ENCODE measurements at places on chromosomes 1 and 21.
A peak's percentile ranks its signal among the peaks of the same experiment; 100 is the strongest.

DNA sequence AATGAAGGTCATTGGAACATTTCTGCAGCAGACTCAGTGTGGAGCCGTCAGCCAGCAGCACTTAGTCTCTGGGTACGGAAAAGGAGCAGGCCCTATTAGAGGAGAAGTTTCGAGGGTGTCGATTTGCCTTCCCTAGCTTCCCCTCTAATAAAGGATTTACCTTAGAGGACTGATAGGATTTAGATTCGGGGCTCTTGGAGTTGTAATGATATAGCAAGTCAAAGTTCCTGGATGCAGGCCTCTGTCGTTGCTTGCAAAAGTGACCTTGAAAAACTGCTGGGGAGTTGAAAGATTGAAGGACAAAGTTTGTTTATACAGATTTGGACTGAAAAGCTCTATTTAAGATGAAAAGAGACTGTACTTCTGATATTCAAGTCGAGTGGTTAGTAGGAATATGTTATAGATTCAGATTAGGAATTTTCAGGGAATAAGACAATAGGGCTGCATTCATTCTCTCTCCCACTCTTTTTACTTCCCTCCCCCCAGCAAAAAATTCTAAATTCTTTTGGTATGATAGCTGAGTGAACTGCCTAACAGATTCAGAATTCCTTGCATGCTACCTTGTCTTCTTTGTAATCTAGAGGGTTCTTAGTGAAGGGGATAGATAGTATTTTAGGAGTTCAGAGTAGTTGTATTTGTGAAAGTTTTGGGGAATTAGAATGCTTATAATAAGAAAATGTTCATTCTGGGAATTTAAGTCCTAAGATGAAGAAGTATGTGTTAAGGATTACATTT lies 19.2 kb downstream of the NFYC start:
- DNase-seq, result peak; percentile 53

DNA sequence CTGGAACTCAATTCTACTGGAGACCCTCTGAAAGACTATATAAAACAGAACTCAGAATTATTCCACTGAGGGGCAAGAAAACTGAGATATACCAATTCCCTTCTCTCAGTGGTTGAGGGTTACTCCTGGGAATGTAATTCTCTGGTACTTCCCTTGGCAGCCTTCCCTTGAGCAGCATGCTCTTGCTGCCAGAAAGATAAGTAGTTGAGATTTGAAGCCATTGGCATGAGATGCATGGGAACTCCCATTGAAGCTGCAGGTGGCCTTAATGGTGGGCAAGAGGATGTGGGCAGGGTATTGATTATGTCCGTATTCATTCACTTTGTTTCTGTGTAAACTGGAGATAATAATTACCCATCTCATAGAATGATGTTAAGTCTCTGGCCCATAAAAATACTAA lies 28.6 kb upstream of the C1orf185 start:
- no peak for DNase-seq

GRCh38 chr1:161311595-161312181 lies 1.9 kb upstream of the MPZ start:
- DNase-seq, result no peak

DNA sequence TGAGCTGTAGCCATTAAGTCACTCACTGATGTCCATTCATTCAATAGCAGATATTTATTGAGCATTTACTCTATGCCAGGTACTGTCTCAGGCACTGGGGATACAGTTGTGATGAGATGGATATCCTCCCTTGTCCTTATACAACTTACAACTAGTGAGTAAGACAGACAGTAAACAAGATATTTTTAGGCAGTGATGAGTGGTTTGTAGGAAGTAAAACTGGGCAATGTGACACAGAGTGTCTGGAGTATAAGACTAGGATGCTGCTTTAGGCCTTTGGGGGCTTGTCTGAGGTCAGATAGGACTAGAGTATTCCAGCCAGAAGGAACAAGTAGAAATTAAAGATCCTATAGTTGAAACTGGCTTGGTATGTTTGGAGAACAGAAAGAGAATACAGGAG lies 41.4 kb downstream of the NOS1AP start:
- DNase-seq, result no peak

GRCh38 chr1:65772607-65773006 lies 20.1 kb upstream of the PDE4B start:
- no peak for DNase-seq

DNA sequence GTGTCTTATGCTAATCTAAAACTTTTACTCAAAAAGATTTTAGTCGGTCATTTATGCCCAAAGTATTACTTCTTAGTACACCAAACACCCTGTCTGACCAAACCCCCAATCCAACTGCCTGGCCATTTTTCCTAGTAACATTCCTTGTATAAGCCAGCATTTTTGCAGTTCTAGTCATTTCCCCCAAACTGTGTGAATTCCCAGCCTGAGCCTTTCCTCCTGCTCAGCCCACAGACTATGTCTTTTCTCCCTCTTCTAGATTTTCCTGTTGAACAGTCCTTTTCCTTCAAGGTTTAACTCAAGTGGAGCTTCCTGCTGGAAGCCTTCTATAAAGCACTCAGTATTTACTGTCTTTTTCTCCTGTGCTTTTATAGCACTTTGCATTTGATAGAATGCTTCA lies 843.8 kb downstream of the USP25 start:
- DNase-seq, result peak; percentile 34

- DNase-seq, result no peak
Measured at GRCh38 chr1:154745750-154746425, 124.2 kb downstream of the KCNN3 start.

DNA sequence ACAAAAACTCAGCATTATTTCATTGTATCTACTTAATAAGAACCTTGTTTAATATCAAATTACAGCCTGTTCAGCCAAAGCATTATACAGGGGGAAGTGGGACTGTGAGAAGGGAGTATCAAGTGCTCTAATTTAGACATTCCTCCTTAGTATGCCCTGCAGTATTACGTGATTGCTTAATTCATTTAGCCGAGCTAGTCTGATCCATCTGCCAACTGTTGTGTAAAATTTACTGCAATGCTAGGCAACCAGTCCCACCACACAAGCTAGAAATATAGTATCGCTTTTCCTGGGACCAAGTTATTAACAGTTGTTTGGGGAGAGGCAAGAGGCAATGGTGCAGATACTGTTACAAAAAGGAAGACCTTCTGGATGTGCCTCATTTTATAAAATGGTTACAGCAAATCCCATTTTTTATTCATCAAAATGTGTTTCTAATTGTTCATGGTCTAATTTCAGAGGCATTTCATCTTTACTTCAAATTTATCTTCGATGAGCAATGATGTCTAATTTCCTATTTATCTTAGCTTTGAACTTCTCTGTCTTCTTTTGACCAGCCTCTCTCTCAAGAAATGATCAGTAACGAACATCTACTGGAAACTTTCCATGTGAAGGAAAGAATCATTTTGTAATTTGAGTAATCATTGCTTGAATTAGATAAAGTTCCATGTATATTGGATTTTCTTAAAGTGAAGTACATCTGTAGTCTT lies 283.3 kb downstream of the DUSP10 start:
- no peak for DNase-seq

DNA sequence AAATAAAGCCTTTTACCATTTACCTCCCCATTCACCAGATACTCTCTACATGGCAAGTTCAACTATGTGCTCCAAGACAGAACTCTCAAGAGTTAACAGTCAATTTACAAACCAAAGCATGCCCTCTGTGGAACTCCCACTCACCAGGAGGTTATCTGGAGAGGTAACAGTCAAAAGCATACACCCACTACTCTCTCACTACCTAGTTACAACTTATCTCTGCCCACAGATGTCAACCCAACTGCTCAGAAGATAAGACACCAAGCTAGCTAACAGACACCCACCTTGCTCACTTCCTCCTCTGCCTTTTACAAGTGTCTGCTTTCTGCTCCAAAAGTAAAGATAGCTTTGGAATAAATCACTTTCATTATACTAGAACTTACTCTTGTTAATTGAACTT lies 131.0 kb downstream of the TRIM33 start:
- DNase-seq, result no peak

DNA sequence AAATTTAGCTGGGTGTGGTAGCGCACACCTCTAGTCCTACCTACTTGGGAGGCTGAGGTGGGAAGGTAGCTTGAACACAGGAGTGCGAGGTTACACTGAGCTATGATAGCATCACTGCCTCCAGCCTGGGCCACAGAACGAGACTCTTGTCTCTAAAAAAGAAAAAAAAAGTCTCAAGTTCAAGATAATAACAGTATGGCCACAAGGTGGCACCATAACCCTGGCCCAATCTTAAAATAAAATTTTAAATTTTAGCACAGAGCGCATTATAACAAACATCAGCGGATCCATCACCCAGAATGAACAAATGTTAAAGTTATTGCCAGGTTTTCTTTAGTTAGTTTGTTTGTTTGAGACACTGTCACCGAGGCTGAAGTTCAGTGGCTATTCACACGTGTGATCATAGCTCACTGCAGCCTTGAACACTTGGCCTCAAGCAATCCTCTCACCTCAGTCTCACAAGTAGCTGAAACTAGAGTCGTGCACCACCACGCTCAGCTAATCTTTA lies 2.9 kb upstream of the HTR6 start:
- peak; percentile 47 for DNase-seq

DNA sequence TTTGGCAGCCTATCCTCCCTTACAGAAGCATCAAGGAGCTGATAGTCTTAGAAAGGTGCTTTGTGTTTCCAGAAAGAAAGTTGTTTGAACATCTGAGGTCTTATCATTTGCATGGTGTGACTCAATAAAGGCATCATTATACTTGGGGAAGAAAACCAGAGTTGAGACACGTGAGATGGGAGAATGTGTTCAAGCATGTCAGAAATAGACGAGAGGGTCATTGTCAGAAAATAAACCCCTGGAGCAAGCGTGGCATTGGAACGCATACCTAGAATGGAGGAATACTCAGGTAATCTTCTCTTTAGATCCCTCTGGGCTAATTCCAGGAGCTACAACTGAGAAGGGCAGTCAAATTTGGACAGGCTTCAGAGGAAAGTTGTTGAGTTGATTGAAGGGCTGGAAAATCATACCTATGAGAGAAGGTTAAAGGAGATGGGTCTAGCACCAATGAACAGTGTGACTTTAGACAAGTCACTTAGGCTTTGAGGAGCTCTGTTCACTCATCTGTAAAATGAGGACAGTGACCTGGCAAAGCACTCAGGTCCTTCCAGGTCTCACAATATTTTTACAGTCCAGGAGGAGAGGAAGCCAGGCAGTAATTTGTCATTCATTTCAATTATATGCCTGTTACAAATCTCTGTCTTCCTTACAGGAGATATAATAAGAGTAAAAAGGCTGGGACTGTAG lies 101.3 kb upstream of the C1orf21 start:
- no peak for DNase-seq

- no peak for DNase-seq
Measured at GRCh38 chr1:93180723-93181613, at the start of gene CCDC18. Gene CCDC18, plus strand, starts transcription at chr1:93180724. Its CDS starts 2,638 bp downstream, at chr1:93183362.

DNA sequence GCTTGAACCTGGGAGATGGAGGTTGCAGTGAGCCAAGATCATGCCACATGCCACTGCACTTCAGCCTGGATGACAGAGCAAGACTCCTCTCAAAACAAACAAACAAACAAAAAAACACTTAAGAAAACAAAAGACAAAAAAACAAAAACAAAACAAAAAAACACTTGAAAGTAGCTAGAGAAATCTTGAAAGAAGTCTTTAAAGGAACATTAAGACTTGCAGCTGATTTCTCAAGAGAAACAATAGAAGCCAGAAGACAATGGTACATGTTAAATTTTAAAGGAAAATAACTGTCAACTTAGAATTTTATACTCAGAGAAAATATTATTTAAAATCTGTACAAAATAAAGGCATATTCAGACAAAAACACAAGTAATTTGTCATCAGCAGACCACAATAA lies 71.3 kb downstream of the HLX start:
- no peak for DNase-seq

- DNase-seq, result no peak
Measured at GRCh38 chr1:82690411-82690810, 889.7 kb downstream of the ADGRL2 start.

DNA sequence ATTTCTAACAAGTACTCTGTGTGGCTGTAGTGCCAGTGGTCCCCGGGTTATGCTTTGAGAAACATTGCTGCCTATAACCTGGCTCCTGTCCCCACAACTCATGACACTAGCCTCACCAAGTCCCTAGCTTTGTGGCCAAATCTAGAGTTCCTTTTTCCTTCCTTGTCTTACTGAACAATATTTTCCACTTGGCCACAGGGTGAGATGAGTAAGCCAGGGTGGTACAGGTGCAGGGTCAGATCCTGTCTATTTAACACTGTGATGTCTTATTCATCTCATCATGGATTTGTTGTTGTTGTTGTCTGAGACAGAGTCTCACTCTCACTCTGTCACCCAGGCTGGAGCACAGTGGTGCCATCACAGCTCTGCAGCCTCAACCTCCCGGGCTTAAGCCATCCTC lies 18.6 kb downstream of the ARMH1 start:
- no peak for DNase-seq

DNA sequence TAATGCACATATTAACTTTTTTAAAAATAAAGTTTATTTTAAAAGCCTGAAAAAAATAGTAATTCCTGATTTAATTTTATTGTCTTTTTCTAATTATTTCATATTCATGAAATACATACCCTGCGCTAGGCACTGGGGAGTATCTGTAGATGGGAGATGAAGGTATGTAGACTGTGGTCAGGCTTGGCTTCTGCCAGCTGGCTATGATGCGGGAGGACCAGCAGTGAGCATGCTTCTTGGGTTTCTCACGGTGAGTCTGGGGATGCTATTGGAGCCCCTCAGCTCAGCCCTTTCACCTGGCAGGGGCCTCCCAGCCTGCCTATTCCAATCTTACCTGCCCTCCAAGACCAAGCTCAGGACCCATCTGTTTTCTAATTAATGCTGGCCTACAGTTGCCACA lies 138.4 kb downstream of the NOS1AP start:
- DNase-seq, result no peak

DNA sequence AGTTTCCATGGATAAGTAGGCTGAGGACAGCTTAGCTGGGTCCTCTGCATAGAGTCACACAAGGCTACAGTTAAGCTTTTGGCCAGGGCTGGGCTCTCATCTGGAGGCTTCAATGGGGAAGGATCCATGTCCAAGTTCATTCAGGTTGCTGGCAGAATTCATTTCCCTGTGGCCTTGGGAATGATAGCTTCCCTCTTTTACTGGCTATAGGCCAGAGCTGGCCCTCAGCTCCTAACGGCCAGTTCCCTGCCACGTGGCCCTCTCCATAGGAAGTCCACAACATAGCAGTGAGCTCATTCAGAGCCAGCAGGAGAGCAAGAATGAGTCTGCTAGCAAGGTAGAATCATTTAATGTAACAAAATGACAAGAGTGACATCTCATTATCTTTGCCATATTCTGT lies 15.1 kb upstream of the PODN start:
- peak; percentile 97 for DNase-seq

- DNase-seq, result no peak
Measured at GRCh38 chr1:29311352-29312030, 75.2 kb downstream of the PTPRU start.

- no peak for DNase-seq
Measured at GRCh38 chr1:4601941-4602340, 52.5 kb upstream of the AJAP1 start.

GRCh38 chr1:203996126-203996525 lies 76.8 kb upstream of the SOX13 start:
- no peak for DNase-seq

DNA sequence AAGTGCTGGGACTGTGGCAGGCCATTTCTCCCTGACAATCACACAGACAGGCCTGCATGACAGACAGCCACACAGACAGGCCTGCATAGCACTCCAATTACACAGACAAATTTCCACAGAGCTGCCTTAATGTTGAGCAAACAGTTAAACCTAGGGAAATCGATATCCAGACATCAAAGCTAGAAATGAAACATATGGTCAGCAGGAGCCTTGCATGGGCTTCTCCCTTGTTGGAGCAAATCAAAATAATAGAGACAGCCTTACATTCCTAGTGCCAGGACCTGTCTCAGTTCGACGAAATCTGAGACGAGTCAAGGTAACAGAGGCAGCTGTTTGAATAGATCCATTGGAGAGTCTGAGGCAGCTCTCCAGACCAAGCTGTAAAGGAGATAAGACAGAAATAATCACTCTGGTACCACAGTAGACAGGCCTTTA lies 42.4 kb downstream of the OLFML3 start:
- no peak for DNase-seq
